ENCODE measurements at places on chromosomes 16 and 17.
A peak's percentile ranks its signal among the peaks of the same experiment; 100 is the strongest.

- peak; percentile 99 for DNase-seq
Observed at GRCh38 chr17:3890082-3890877, 2.6 kb downstream of the CAMKK1 start.

GRCh38 chr17:1644493-1645206 is 882 bp downstream of the SCARF1 start:
- peak; percentile 90 for DNase-seq

GRCh38 chr17:73290399-73291259 is 21.2 kb downstream of the CDC42EP4 start:
- peak; percentile 49 for DNase-seq

- no peak for DNase-seq
Observed at GRCh38 chr17:73272906-73273218, 11.2 kb upstream of the CPSF4L start.

GRCh38 chr17:69286257-69286656 is 40.7 kb downstream of the ABCA5 start:
- no peak for DNase-seq

- no peak for DNase-seq
Observed at GRCh38 chr17:56108811-56109284, 44.4 kb upstream of the ANKFN1 start.

GRCh38 chr16:10938321-10938720 is 3.9 kb downstream of the DEXI start:
- no peak for DNase-seq

GRCh38 chr17:73879987-73880386 is 235.7 kb upstream of the SDK2 start:
- DNase-seq = no peak

GRCh38 chr16:86575754-86576557 is 2.4 kb upstream of the FOXL1 start:
- DNase-seq = peak; percentile 94

GRCh38 chr17:35313875-35314409 is 59.5 kb downstream of the SLFN11 start:
- no peak for DNase-seq

DNA sequence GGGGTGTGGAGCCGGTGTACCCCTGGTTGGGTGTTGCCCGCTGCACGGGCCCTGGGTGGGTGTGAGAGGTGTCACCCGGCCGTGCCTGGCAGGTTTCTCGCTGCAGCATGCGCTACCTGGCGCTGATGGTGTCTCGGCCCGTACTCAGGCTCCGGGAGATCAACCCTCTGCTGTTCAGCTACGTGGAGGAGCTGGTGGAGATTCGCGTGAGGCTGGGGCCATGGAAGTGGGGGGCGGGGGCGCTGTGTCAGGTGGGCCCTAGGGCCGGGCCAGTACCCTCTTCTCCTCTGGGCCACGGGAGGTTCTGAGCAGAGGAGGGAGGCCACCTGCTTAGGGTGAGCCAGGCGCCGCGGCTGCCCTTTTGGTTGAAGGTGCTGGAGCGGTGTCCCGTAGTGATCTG is 13.4 kb downstream of the DEF8 start:
- no peak for DNase-seq

DNA sequence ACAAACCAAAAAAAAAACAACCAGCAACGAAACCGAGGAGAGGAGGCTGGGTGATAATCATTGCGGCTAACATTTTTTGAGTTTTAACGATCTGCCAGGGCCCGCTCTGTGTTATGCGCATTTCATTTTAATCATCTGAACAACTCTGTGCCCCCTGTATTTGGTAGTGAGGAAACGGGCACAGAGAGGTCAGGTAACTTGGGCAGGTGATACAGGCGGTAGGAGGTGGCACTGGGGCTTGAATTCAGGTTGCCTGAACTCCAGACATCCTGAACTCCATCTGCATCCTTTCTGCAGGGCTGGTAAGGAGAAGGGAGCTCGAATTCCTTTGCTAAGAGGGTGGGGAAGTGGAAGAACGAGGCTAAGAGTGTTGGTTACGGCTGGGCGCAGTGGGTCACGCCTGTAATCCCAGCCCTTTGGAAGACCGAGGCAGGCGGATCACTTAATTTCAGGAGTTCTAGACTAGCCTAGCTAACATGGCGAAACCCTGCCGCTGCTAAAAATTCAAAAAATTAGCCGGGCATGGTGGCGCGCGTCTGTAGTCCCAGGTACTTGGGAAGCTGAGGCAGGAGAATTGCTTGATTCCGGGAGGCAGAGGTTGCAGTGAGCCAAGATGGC is 1.1 kb downstream of the CLUAP1 start:
- no peak for DNase-seq

Measured in Daoy (cell line).